Activated CD8-positive, alpha-beta memory T cell treated with anti-CD3 and anti-CD28 coated beads for 1 hour (primary cell): ENCODE measurements at places on chromosomes 4 and X.

- DNase-seq: no peak
Observed at GRCh38 chrX:76398970-76399369, 28.5 kb upstream of the MAGEE1 start.

GRCh38 chr4:147057611-147058190 is 112.0 kb upstream of the TTC29 start:
- DNase-seq: no peak

GRCh38 chr4:3257556-3258482 is 8.9 kb downstream of the MSANTD1 start:
- DNase-seq: no peak

GRCh38 chrX:69615342-69615741 is 571 bp upstream of the EDA start:
- no peak for DNase-seq

GRCh38 chr4:152970102-152970820 is 34.1 kb downstream of the FHDC1 start:
- no peak for DNase-seq

- no peak for DNase-seq
Observed at GRCh38 chr4:102860611-102861324, 8.0 kb upstream of the CISD2 start.

DNA sequence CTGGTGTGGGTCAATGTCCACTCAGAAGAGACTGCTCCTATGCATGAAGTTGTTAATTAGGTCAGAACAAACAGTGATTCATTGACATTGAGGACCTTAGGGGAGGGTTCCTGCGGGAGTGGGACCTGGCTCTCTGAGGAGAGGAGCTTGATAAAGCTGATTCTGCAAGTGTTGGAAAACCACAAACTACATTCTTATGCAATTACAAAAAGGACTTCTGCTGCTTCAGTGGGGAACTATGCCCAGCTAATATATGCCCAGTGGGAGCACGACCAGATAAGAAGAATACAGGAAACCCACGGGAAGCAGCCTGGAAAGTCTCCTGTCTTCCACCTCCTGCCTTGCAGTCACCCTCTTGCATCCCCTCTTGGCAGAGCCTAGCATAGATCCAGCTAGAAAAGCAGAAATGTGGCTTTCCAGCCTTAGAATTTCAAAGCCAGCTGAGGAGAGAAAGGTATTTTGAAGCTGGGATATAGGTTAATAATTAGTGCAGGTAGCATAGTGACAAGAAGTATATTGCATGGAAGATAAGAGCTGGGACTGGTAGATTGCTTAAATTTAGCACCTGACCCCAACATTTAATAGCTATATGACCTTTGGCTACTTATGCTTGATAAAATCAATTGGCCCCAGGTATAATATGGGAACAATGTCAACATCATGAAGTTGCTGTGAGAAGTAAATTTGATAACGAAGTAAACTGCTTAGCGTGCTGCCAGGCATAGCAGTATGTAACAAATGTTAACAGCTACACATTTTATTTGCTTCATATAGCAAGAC is 34.9 kb upstream of the UGT8 start:
- no peak for DNase-seq

GRCh38 chr4:13137390-13137789 is 346.8 kb downstream of the RAB28 start:
- no peak for DNase-seq

- no peak for DNase-seq
Observed at GRCh38 chr4:147510962-147511668, 30.2 kb downstream of the EDNRA start.

- no peak for DNase-seq
Observed at GRCh38 chr4:134777606-134778005, 576.0 kb upstream of the PABPC4L start.

- no peak for DNase-seq
Observed at GRCh38 chr4:25343671-25344070, 31.1 kb downstream of the ZCCHC4 start.

DNA sequence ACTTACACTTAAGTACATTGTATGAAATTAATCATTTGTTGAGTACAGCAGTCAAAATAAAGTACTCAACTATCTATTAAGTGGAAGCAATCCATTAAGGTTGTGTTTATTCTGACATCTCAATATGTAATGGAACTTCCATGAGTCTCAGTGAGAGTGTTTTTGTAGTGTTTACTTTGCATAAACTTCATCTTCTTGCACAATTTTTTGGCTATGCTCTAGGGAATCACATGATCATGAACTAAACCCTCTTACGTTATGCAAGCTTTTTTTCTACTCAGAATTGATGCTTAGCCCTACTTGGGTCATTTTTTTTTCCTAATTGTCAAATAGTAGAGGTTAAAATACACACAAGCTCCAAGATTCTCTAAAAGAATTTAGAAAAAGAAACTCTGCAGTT is 21.1 kb upstream of the PIGA start:
- no peak for DNase-seq

- DNase-seq: no peak
Observed at GRCh38 chr4:128309585-128309984, 22.0 kb upstream of the PGRMC2 start.

DNA sequence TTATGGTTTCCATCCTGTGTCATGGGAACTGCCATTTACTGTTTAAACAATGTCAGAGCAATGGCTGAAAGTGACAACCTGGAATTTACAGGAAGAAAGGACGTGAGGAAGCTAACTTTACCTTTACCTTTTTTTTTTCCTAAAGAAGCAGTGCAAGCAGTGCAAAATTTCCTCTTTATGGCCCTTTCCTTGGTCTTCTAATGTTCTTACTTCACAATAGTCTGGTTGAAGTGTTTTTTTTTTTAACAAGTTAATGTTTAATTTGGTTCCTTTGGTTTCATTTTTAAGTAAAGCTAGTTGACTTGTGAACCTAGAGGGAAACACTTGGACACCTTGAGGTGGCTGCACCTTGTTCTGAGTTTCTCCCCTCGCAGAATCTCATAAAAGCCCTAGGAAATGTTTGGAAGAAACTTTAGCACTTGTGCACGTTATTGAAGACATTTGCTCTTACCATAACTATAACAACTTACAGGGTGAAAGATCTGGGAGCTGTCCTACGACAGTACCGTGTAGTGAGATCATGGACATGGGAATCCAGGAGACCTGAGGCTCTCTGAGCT is 1.8 kb downstream of the SGMS2 start:
- no peak for DNase-seq

DNA sequence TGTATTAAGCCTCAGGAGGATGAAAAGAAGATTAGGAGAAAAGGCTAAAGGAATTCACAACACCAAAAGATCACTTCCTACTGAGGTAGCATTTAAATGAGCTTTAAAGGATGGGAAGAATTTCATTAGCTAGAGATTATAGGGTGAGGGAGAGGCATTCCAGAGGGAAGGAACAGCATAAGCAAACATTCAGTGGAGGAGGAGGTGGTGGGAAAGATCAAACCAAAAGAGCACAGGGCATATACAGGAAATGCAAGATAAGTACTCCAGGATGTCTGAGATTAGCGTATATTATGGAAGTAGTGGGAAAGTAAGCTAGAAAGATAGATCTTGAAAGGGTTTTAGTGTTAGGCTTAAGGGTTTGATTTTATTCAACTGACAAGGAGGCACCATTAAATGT is 84.8 kb downstream of the COL4A6 start:
- DNase-seq: no peak

DNA sequence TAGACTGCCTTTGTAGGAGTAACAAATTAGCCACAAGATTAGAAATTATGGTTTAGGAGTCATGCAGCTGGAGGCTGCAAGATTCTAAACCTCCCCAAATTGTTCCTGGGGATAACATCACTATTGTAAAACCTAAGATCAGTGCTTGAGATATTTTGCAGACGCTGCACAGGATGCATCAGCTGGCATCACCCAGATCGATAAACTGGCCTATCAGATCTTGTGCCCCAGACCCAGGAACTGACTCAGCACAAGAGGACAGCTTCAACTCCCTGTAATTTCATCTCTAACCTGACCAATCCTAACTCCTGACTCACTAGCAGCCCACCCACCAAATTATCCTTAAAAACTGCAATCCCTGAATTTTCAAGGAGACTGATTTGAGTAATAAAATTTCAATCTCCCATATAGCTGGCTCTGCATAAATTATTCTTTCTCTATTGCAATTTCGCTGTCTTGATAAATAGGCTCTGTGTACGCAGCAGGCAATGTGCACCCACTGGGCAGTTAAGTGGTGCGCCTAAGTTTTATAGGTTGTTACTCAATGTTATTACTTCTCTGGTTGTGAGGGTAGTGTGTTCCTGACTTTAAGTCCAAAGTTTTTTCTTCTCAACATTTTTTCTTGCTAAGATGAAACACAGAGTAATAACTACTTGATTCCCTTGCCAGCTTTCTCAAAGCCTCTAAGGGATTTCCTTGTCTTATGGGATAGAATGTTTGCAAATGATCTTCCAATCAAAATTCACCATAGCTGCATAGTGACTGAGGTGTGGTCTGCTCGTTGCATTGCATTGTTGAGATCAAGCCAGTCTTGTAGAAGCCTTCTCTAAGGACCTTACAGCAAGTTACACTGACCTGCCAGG is 312.3 kb upstream of the DKK2 start:
- DNase-seq: no peak

GRCh38 chr4:106695501-106696262 is 327.1 kb upstream of the GIMD1 start:
- DNase-seq: no peak

DNA sequence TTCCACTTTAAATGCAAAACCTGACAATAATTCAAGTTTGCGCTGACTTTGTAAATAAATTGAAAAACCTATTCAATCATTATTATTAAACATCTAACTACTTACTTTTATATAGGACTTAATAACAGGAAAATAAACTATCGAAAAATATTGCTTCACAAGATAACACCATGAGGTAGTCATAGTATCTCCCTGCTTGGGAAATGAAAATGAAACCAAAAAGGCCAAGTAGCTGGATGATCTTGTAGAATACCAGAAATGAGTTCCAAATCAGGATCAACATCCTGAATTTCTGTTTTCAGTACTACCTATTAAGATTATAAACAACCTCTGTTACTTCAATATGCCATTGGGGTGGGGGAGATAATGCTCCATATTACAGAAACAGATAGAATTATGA is 58.9 kb downstream of the CHIC2 start:
- no peak for DNase-seq

- peak; percentile 9 for DNase-seq
Observed at GRCh38 chr4:9703391-9703790, 78.0 kb upstream of the DRD5 start.

- no peak for DNase-seq
Observed at GRCh38 chrX:154354013-154354412, 20.4 kb downstream of the FLNA start.

- no peak for DNase-seq
Observed at GRCh38 chr4:27474691-27475090, 614.0 kb downstream of the STIM2 start.

DNA sequence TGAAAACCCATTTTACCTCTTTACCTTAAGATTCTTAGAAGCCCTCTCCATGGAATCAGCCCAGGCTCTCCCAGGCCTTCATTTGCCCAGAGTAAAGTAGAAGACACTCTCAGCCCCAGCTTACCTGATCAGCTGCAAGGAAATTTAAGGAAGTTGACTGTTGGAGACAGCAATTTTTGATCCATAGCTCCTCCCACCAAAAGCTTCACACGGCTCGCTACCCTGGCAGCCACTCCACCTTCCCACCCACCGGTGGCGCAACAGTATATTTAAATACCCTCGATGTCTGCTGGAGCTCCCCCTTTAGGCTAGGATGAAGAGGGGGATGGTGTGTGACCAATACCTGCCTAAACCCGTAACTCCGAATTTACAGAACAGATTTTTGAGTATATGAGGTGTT is 75.4 kb downstream of the MBNL3 start:
- no peak for DNase-seq

DNA sequence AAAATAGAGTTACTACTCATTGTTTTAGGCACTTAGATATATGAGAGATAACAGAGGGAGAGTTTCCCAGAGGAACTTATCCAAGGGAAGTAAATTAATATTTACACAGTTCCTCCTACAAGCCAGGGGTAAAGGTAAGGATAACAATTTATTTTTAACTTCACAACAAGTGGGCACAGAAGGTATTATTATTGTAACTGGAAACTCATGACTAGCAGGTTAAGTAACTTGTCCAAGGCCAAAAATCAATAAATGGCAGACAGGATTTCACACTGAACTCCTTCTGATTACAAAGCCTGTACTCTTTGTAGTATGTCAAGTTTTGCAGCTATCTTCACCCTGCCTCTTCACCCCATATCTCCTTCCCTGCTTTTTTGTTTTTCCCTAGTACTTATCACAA is 46.9 kb upstream of the F8A3 start:
- DNase-seq: no peak

- no peak for DNase-seq
Observed at GRCh38 chr4:185881430-185881829, 69.4 kb upstream of the SORBS2 start.

- no peak for DNase-seq
Observed at GRCh38 chr4:168580228-168580627, 83.4 kb downstream of the PALLD start.

GRCh38 chr4:185488650-185489049 is 17.1 kb upstream of the CCDC110 start:
- DNase-seq: no peak

- DNase-seq: no peak
Observed at GRCh38 chr4:186161138-186161537, 30.2 kb upstream of the CYP4V2 start.

GRCh38 chr4:100414016-100414790 is 103.6 kb downstream of the EMCN start:
- no peak for DNase-seq

DNA sequence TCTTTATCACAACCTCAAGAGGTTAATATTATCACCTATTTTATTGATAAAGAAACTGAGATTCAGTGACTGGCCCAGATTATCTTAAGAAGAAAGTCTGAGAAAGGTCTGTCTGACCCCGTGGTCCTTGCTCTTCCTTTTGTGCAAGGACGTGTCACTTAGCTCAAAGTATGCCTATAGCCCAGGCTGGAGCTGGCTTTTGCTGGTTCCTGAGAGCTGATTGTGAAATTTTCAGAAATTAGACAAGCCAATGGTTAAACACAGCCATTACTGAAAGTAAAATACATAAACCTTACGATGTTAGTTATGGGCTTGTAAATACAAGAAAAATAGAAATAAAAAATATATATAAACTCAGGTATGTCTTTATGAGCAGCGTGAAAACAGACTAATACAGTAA is 70.1 kb downstream of the CHRNA9 start:
- no peak for DNase-seq

DNA sequence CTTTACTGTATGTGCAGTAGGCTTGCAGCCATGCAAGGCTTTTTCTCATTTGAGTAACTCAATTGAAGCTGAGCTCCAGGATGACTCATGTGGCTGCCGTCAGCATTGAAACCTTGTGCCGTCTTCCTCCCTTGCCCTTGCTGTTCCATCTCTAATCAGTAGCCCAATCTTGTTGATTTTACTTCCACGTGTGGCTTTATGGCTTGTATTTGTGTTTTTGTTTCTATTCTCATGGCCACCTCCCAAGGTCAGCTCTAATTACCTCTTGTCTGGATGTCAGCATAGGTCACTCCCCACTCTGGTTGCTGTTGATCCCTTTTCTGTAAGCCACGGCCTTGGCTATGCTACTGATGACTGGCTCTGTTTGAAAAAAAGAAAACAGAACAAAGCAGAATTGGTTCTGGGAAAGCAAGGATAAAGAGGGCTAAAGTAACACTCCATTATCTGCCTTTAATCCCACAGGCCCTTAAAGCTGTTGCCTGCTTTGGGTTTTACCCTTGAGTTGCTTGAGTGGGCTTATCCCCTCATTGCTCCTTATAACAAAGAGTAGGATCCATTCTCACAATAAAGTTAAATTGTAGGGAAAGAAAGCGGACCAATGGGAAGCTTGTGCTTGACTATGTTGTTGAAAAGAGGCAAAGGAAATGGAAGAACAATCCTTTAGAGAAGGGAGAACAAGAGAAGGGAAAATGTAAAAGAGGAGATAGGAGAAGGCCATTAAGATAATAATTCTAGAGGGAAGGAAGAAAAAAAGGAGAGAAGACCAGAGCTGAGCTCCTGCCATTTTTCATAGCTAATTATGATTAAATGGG is 173.9 kb upstream of the PGRMC2 start:
- DNase-seq: no peak
